ENCODE measurements at places on chromosomes 1 and 21.

- DNase-seq: no peak
These were observed 34.8 kb downstream of the CDCP2 start for GRCh38 chr1:54117815-54118563.

DNA sequence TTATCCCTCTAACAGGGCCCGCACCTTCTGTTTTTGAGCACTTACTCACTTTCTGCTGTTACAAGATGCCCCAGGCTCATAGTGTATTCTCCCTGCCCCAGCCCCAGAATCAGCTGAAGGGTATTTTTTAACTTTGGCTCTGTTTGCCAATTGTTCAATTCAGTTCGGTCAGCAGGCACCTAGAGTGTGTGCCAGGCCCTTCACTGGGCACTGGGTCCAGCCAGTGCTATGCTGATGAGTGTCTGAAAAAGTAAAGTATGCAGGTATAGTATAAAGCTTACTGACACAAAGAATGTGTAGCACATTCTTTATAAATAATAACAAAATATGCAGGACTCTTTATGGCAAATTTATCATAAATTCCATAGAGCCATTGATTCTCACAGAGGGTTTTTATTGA, 35.0 kb downstream of the FHAD1 start:
- no peak for DNase-seq

DNA sequence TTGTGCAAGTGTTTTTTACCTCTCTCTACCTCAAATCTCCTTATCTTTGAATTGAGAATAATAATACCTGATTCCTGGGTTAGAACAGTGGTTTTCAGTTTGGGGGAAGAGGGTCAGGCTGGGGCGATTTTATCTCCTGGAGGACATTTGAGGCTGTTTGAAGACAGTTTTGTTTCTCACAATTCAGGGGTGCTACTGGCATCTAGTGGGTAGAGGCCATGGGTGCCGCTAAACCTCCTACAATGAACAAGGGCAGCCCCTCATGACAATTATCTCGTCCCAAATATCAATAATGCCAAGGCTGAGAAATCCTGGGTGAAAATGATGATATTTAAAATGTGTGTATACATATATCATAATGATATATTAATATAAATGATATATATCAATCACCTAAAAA, 139.1 kb upstream of the USH2A start:
- DNase-seq: no peak

DNA sequence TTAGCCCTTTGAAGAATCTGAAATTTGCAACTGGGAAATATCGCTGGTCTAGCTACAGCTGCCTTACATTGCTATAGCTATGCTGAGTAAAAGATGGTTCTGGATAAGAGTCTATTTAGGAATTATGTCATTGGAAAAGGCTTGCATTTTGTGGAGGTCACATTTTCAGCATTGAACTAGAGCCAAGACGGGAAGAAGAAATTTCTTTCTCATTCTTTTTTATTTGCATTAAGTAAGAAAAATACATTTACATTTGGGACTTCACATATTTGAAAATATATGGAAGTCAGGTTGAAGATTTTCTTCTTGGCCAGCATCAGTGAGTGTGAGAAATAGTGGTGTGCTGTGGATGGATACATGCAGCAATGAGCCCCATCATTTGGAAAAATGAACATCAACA, 291.6 kb downstream of the PTBP2 start:
- DNase-seq: no peak

DNA sequence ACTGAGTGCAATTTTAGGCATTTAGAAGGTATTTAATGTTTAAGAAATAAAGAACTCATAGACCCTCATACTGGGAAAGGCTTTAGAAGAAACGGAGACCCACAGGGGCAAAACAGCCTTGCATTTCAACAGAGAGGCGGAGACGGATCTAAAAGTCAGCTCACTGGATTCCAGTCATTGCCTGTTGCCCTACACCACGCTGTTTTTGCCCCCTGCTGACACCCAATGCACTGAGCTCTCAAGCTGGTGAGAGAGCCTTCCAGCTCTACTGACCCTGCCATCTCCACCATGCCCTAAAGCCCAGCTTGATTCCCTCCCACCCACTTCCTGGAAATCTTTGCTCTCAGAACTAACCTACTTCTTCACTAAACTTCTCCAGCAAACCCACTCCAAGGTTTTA, 7.2 kb upstream of the TRAF3IP3 start:
- no peak for DNase-seq

- no peak for DNase-seq
These were observed 14.8 kb upstream of the ETS2 start for GRCh38 chr21:38790961-38791360.
